Activated CD4-positive, alpha-beta T cell treated with anti-CD3 and anti-CD28 coated beads for 36 hours (primary cell): ENCODE measurements at places on chromosomes 4 and X. TPM values are rescaled to one million over a fixed set of nuclear protein-coding genes. Genes with fewer than 3 reads are reported as not detected.
A peak's percentile ranks its signal among the peaks of the same experiment; 100 is the strongest.

- no peak overlapping the region for H3K4me3 ChIP-seq
- H3K27me3 ChIP-seq = no peaks in the 10 kb centered on the region
- no peak overlapping the region for H3K27ac ChIP-seq
- DNase-seq = no peak
- H3K4me1 ChIP-seq = no peaks in the 10 kb centered on the region
- H3K36me3 ChIP-seq = no peaks in the 10 kb centered on the region
Observed at GRCh38 chrX:12352922-12353321, 214.6 kb downstream of the FRMPD4 start.

DNA sequence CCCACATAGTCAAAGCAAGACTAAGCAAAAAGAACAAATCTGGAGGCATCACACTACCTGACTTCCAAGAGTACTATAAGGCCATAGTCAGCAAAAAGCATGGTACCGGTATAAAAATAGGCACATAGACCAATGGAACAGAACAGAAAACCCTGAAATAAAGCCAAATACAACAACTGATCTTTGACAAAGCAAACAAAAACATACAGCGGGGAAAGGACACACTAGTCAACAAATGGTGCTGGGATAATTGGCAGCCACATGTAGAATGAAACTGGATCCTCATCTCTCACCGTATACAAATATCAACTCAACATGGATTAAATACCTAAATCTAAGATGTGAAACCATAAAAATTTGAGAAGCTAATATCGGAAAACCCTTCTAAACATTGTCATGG lies 819.3 kb upstream of the FRG1 start:
- no peaks in the 10 kb centered on the region for H3K36me3 ChIP-seq
- DNase-seq = no peak
- H3K4me3 ChIP-seq = no peak overlapping the region
- no peaks in the 10 kb centered on the region for H3K27me3 ChIP-seq

DNA sequence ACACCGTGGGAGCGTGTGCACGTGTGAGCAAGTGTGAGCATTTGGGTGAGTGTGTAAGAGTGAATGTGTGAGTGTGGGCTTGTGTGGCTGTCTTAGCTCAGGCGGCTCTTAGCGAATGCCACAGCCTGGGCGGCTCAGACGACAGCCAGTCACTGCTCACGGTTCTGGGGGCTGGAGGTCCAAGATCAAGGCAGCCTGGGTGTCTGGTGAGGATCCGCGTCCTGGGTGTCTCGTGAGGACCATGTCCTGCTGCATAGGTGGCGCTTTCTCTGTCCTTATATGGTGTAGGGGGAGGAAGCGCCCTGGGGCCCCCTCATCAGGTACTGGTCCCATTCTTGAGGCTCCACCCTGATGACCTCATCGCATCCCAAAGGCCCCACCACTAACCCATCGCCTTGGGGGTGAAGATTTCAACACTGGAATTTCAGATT lies 4.5 kb downstream of the DOK7 start:
- H3K4me1 ChIP-seq = no peaks in the 10 kb centered on the region
- no peak overlapping the region for H3K4me3 ChIP-seq
- no peak overlapping the region for H3K27ac ChIP-seq
- peaks cover 5% of the 10 kb centered on the region for H3K27me3 ChIP-seq
- DNase-seq = no peak
- H3K36me3 ChIP-seq = no peaks in the 10 kb centered on the region

RASSF6 gene
- not detected for total RNA-seq

BMX gene
- not detected for total RNA-seq

GRCh38 chrX:153450949-153451277 lies 5.1 kb upstream of the TREX2 start:
- no peaks in the 10 kb centered on the region for H3K4me1 ChIP-seq
- DNase-seq = no peak
- H3K27ac ChIP-seq = no peak overlapping the region
- no peak overlapping the region for H3K4me3 ChIP-seq
- H3K27me3 ChIP-seq = no peaks in the 10 kb centered on the region

DNA sequence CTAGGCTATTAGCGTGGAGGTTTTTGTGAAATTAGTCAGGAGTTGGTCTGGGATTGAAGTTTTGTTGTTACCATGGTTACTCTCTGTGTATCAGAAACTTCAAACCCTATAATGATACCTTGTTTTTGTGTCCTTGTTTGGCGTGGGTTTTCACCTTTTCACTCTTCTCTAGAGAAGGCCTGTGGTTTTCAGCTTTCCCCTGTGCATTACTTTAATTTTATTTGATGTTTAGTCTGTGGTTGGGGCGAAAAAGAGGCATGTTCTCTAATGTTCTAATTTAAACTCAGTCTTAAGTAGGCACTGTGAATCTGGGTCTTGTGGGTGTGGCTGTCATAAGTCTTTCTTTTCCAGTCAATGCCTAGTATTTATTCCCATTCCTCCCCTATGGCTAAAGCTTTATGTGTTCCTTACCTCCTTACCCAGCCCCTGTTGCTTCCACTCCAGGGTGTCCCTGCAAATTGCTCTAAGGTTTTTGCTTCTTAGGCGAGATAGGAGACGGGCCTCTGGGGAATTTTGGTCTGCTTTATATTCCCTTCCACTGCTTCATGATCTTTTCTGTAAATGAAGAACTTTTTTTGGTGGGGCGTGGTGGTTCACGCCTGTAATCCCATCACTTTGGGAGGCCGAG lies 326.3 kb upstream of the ZCCHC13 start:
- no peak overlapping the region for H3K4me3 ChIP-seq
- peak overlapping the region; percentile 58 for H3K27ac ChIP-seq
- no peaks in the 10 kb centered on the region for H3K27me3 ChIP-seq
- peak; percentile 6 for DNase-seq
- peaks cover 34% of the 10 kb centered on the region for H3K4me1 ChIP-seq

GRCh38 chr4:85909851-85910250 lies 434.9 kb downstream of the ARHGAP24 start:
- H3K4me1 ChIP-seq = no peaks in the 10 kb centered on the region
- H3K4me3 ChIP-seq = no peak overlapping the region
- H3K27me3 ChIP-seq = no peaks in the 10 kb centered on the region
- DNase-seq = no peak

TMEM35A gene
- total RNA-seq = not detected

GRCh38 chrX:9942086-9942485 lies 25.1 kb upstream of the CLDN34 start:
- peaks cover 14% of the 10 kb centered on the region for H3K4me1 ChIP-seq
- peak overlapping the region; percentile 35 for H3K4me3 ChIP-seq
- DNase-seq = peak; percentile 80
- peak overlapping the region; percentile 51 for H3K27ac ChIP-seq

GRCh38 chr4:25427871-25428270 lies 50.8 kb downstream of the ANAPC4 start:
- DNase-seq = no peak

GRCh38 chrX:17769701-17770269 lies 32.5 kb downstream of the SCML1 start:
- no peaks in the 10 kb centered on the region for H3K27me3 ChIP-seq
- H3K4me3 ChIP-seq = no peak overlapping the region
- H3K4me1 ChIP-seq = no peaks in the 10 kb centered on the region
- peak; percentile 17 for DNase-seq
- no peaks in the 10 kb centered on the region for H3K36me3 ChIP-seq

DNA sequence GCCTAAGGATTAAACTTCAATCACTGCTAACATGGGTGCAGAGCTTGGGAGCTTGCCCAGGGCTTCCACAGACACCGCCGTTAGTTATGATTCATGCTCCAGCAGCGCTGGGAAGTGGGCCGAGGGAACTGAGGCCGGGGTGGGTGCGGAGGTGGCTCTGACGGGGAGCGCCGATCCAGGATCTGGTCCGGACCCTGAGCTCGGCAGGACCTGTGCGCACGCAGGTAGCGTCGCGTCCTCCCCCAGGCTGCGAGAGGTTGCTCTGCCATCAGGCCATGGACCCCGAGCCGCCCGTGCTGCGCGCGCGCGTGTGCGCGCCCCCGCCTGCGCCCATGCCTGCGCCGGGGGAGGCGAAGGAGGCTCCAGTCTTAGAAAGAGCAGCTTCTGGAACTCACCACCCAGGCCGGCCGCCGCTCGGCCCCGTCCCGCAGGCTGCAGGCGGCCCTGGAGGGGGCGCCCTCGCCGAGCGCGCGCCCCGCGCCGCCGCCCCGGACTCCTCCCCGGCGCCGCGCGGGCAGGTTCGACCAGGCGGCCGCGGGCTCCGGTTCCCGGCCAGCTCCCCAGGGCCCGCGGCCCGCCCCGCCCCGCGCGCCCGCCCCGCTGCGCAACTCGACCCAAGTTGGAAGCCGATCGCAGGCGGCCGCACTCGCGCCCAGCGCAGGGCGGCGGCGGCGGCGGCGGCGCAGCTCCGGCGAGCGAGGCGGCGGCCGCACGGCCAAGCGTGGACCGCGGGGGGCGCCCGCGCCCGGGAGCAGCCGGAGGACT lies 732 bp upstream of the ADRA2C start:
- H3K27ac ChIP-seq = no peak overlapping the region
- peaks cover 8% of the 10 kb centered on the region for H3K4me1 ChIP-seq
- no peak overlapping the region for H3K4me3 ChIP-seq
- peaks cover 25% of the 10 kb centered on the region for H3K27me3 ChIP-seq

TMEM150C gene
- not detected for total RNA-seq

- no peak for DNase-seq
- H3K4me3 ChIP-seq = no peak overlapping the region
- no peaks in the 10 kb centered on the region for H3K4me1 ChIP-seq
- H3K27me3 ChIP-seq = peaks cover 2% of the 10 kb centered on the region
- no peaks in the 10 kb centered on the region for H3K36me3 ChIP-seq
Observed at GRCh38 chr4:82388405-82388804, 14.6 kb upstream of the HNRNPD start.

GRCh38 chrX:123834116-123834515 lies 25.7 kb upstream of the XIAP start:
- DNase-seq = no peak
- peaks cover 6% of the 10 kb centered on the region for H3K27me3 ChIP-seq
- H3K27ac ChIP-seq = no peak overlapping the region
- H3K4me3 ChIP-seq = no peak overlapping the region
- H3K36me3 ChIP-seq = no peaks in the 10 kb centered on the region
- H3K4me1 ChIP-seq = peaks cover 9% of the 10 kb centered on the region

DNA sequence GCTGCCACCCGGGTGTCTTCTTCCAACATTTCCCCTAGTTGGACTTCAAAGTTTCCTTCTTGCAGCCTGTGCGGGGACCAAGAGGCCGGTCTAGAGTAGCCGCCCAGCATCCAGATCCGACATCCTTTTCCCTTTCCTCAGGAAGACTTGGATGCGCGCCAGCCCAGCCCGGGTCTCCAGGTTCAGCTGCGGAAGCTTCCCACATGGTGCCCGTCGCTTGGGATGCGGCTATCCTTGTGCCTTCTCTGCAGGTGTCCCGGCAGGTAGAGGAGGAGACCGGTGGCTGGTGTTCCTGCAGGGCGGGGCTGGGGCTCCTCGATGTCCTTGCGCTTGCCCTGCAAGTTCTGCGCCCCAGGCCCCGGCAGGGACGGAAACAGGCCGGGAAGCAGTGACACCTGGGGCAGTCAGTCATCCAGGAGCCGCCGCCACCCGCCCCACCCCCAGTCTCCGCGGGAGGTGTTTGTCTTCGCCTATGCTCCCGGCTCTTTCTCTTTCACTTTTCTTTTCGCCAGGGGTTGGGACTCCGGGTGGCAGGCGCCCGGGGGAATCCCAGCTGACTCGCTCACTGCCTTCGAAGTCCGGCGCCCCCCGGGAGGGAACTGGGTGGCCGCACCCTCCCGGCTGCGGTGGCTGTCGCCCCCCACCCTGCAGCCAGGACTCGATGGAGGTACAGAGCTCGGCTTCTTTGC lies at the start of gene IL15:
IL15 (plus strand) TSS at position 502 of the 689 bp plus-strand sequence. CDS start 82,882 bp downstream, outside the sequence.
- H3K27me3 ChIP-seq = peaks cover 20% of the 10 kb centered on the region
- H3K27ac ChIP-seq = peak within 1 kb of the TSS; percentile 67
- H3K4me1 ChIP-seq = peaks cover 18% of the 10 kb centered on the region

NALF2 gene
- 0.11 TPM for total RNA-seq

DNA sequence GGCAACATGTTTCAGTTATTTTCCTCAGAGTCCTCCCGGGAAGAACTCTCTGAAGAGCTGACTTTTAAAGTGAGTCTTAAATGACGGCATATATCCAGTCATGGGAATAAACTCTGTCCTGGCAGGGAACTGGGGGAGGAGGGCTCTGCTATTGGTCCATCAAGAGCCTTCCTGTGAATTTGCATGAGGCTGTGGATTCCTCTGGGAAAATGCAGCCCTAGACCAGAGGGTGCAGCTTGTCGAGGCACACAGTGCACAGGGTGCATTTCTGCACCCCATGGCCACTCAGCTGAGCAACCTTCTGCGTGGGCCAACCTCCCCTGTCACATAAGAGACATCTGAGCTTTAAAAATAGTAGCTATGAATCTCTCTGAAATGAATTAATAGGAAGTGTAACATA lies 360.0 kb downstream of the GALNTL6 start:
- no peak overlapping the region for H3K27ac ChIP-seq
- no peaks in the 10 kb centered on the region for H3K4me1 ChIP-seq
- no peaks in the 10 kb centered on the region for H3K36me3 ChIP-seq
- H3K4me3 ChIP-seq = no peak overlapping the region
- no peak for DNase-seq

AMBN gene
- not detected for total RNA-seq

DNA sequence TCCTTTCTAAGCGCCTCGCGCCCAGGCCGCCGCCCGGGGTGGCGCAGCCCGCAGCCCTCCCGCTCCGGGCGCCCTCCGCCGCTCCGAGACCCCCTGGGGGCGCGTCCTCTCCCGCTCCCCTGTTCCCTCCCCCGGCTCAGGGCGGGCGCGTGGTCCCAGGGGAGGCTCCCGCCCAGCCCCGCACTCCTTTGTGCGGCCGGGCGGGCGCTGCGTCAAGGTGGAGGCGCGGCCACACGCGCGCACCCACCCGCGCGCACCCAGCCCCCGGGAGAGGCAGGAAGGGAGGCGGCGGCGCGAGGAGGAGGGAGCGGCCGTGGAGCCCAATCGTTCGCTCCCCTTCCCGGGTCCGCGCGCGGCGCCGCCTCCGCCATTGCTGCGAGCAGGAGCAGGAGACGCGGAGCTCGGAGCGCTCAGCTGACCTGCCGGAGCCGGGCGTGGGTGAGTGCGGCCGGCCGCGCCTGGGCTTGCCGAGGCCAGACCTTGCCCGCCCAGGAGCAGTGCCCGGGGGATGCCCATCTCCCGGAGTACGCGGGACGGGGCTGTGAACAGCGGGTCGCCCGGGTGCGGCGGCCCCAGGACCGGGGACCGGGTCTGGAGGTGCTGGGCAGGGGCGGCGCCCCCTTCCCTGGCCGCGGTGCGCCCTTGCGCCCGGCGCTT lies at the start of gene NSG1:
NSG1 (plus strand) TSS at position 367 of the 657 bp plus-strand sequence. CDS start 528 bp downstream, outside the sequence.
- H3K4me3 ChIP-seq = peak within 1 kb of the TSS; percentile 73
- H3K36me3 ChIP-seq = no peaks in the 10 kb centered on the region
- peak; percentile 67 for DNase-seq

CT83 gene
- total RNA-seq = not detected

GRCh38 chrX:65508851-65509250 lies 25.7 kb downstream of the LAS1L start:
- H3K4me3 ChIP-seq = no peak overlapping the region
- DNase-seq = no peak
- H3K36me3 ChIP-seq = peaks cover 14% of the 10 kb centered on the region
- H3K4me1 ChIP-seq = no peaks in the 10 kb centered on the region
- no peak overlapping the region for H3K27ac ChIP-seq

DNA sequence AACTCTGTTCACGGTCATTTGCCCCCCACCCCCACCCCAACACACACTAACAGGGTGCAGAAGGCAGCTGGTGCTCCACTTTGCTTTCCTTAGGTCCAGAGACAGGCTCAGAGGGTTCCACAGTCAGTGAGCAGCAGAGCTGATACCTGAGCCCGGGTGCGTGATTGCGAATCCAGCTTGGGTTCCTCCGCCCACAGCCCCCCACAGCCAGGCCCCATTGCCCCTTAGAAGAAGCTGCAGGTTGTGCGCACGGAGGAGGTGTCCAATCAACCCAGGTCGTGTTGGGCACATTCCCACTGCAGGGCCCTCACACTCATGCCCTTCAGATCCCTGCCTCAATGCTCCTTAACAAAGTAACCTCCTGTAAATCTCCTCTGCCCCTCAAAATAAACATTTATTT lies 85.0 kb downstream of the WFS1 start:
- no peak for DNase-seq
- no peak overlapping the region for H3K4me3 ChIP-seq
- H3K27ac ChIP-seq = no peak overlapping the region
- H3K27me3 ChIP-seq = peaks cover 8% of the 10 kb centered on the region
- no peaks in the 10 kb centered on the region for H3K36me3 ChIP-seq

HEPH gene
- not detected for total RNA-seq

GAB3 gene
- total RNA-seq = 2.9 TPM
